ENCODE measurements at places on chromosomes 2 and 18. TPM values are rescaled to one million over a fixed set of nuclear protein-coding genes. Genes with fewer than 3 reads are reported as not detected.

DNA sequence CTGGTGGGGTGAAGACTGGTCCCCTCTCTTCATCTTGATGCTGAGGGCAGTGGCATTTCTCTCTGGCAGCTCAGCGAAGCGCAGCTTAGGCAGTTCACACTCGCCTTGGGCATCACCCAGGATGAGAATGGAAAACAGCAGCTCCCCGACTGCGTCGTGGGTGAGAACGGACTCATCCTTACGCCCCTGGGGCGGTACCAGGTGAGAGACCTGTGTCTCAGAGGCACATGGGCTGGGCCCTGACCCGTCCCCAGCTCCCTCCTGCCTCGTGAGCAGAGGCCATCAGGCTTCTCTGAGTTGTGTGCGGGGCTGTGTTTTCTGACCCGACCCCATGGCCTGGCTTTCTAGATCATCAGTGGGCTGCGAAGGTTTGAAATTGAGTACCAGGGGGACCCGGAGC lies 8.2 kb upstream of the CCDC74A start:
- no peak for DNase-seq

GRCh38 chr18:24003903-24004640 lies 10.5 kb upstream of the TTC39C start:
- no peak for DNase-seq

GRCh38 chr2:83368461-83368860 lies 1090.6 kb downstream of the SUCLG1 start:
- no peak for DNase-seq

DNA sequence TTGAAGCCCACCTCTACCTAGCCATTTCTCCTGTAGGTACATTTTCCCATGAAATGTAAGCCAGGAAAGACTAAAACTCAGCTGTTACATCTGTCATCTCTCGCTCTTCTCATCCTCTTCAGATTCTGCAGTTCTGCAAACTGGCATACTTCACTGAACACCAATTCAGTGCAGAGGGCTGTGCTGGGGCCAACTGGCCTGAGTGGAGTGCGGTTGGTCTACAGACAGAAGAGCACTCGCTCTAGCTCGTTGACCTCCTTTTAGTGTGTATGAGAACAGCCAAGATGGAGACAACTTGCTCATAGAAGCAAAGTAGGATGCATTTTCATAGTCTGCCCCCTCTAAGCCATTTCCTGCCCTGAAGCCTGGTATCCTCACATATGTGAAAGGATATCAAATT lies 862.6 kb downstream of the BCL11A start:
- DNase-seq = peak; percentile 28

The ANKRD30BL gene
- polyA plus RNA-seq = 0.34 TPM

The IL36G gene
- polyA plus RNA-seq = 0.28 TPM
